ENCODE measurements at places on chromosomes 1 and 21.

GRCh38 chr1:207868774-207869721 is 41.9 kb downstream of the CD34 start:
- peak; percentile 90 for DNase-seq

DNA sequence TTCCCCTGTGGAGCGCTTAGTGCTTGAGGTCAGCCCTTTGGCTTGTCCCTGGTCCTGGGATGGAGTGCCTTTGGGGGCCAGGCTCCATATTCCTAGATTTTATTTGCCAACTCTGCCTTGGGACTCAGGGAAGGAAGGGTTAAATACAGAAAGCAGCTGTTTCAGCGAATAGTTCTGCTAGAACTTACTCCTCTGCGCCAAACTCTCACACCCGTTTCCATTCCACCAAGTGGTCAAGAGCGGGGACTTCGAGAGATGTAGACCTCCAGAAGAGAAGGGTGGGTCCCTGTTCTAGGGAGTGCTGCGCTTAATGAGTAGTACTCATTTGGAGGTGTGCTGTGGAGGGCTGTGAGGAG is 704 bp upstream of the TOMM40L start:
- DNase-seq, result no peak

DNA sequence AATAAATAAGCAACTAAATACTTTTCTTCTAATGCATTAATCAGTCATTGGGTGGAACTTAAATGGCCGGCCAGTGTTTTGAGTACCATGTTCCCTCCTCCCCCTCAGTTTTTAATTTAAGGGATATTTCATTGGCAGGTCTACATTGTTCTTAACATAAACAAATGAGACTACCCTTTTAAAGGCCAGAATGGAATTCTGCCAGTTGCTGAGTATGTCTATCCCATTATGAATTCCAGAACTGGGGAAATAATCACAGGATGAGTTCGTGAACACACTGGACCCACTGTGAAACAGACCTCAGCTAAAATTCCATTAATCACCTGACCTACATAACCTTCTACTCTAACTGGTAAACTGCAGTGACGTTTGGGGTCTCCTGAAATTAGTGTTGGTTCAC is 305.5 kb upstream of the PKN2 start:
- no peak for DNase-seq

- peak; percentile 39 for DNase-seq
Observed at GRCh38 chr1:154219541-154219940, 1.2 kb upstream of the UBAP2L start.

GRCh38 chr1:154974102-154974807 is at the start of gene CKS1B:
TSS of gene CKS1B (plus strand) at chr1:154974681. CDS start at chr1:154974746, 65 bp downstream.
- peak; percentile 99 for DNase-seq

DNA sequence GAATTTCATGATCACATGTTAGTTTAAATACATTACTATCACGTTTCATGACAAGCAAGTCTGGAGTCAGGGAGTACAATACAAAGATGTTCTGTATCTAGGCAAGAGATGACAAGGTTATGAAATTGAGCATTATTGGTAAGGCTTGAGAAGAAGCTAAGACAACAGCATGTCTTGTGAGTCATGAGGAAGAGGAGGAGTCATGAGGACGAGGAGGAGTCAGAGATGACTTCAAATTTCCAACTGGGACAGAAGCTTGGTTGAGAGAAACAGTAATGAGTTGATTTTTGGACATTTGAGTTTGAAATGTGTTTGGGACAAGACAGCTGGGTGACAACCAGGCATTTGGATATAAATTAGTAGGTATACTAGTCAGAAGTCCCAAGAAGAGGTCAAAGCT is 4.3 kb upstream of the UBE2U start:
- DNase-seq, result no peak

- no peak for DNase-seq
Observed at GRCh38 chr1:149877211-149877946, 22.0 kb upstream of the BOLA1 start.

DNA sequence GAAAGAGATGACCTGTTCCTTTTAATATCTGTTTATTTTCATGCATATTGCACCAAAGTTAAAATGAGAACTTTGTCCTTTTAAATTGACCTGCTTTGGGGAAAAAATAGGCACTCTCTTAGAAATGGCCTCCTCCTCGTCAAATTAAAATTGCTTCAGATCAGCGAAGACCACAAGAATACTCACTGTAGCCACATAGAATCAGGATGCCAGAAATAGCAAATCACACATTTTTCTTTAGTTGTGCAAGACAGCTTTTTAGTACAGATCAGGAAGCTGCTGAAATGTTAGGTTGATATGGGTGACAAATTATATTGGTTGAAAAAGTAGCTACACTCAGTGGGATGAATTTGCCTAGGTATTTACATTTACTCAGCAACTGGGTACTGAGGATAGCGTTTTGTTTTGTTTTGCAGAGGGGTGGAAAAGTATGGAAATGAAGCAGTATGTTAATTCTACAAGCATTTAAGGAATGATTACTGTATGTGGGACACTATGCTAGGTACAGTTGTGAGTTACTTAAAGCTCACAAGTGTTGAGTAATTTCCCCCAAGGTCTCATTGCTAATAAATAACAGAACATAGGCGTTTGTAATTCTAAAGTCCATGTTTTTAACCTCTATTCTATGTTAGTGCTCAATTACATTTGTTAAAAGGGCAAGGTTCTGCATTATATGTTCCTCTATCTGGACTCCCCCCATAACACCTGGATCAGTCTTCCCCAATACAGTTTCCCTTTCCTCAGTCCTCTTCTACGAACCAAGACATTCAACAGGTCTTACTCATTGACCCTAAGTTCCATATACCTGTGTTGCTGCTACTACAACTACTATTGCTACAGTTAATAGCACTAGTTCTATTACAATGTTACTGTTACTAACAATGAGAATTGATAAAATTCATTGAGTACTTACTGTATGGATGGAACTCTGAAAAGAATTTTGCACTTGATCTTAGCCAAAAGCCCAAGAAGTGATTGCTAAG is 99.4 kb upstream of the S1PR1 start:
- DNase-seq, result no peak
